ENCODE measurements at places on chromosomes 3 and 15.

- no peak for DNase-seq
Observed at GRCh38 chr3:52777959-52778805, 783 bp downstream of the ITIH1 start.

GRCh38 chr15:71060983-71061382, 54.3 kb upstream of the THSD4 start:
- DNase-seq: no peak

GRCh38 chr15:67839929-67840748, at the start of gene RNU6-1:
TSS of gene RNU6-1 (minus strand) at chr15:67840045.
- DNase-seq: peak; percentile 89

- DNase-seq: no peak
Observed at GRCh38 chr3:154792828-154793227, 287.3 kb upstream of the MME start.

- DNase-seq: no peak
Observed at GRCh38 chr3:147159141-147159540, 247.2 kb downstream of the ZIC4 start.

GRCh38 chr3:14363991-14364390, 38.4 kb upstream of the SLC6A6 start:
- DNase-seq: no peak

GRCh38 chr3:48601622-48601994, 6.5 kb upstream of the COL7A1 start:
- DNase-seq: no peak

DNA sequence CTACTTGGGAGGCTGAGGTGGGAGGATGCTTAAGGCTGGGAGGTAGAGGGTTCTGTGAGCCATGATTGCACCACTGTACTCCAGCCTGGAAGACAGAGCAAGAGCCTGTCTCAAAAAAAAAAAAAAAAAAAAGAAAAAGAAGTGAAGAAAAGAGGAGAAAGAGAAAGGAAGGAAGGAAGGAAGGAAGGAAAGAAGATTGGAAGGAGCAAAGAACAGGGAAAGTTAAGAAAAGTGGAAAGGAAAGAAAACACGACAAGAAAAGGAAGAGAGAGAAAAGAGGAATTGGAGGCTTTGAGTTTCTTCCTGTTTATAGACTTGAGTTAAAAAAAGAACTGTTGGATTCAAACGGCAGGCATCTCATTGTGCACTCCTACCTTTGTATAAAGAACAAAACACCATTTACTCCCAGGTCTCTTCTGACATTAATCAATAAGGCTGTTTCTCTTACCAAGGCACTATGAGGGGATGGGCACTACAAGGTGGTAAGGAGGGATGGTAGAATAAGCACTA, 73.5 kb downstream of the EDEM1 start:
- DNase-seq: no peak

DNA sequence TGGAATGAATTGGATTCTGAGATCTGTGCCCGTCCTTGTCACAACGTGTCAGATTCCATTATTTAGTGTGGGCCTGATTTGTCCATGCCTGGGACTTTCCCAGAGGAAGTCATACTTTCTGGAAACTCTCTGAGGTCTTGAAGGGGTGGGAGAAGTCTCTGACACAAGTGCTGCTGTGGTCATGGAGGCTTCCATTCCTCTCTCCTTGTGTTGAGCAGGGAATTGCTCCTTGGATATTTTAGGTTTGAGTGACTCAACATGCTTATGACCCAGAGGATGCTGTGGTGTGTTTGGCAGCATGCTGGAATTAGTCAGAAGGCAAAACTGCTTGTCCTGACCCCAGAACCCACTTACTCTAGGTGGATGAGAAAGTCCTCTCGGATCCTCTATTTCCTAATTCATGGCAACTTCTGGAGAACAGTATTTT, 132.1 kb downstream of the LPP start:
- DNase-seq: no peak

GRCh38 chr3:63580151-63580550, 72.3 kb upstream of the SNTN start:
- no peak for DNase-seq

- DNase-seq: no peak
Observed at GRCh38 chr3:186896875-186897274, 33.5 kb upstream of the ST6GAL1 start.

DNA sequence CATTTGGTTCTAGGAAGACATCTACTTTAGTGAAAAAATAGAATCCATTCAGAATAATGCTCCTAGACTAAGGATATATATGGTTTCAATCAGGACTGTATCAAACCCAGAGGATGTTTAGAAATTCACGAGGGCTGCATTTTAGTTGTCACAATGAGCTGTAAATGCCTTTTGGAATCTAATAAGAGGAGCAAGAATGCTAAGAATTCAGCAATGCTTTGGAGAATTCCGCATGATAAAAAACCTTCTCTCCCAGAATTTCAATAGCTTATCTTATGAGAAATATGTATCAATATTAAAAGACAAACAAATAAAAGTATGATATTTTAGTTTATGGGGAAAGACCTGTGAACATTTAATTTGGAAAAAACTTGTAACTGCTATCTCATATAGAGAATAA, 885.1 kb downstream of the ZPLD1 start:
- DNase-seq: no peak

- no peak for DNase-seq
Observed at GRCh38 chr3:122067214-122067550, 12.0 kb downstream of the CD86 start.

DNA sequence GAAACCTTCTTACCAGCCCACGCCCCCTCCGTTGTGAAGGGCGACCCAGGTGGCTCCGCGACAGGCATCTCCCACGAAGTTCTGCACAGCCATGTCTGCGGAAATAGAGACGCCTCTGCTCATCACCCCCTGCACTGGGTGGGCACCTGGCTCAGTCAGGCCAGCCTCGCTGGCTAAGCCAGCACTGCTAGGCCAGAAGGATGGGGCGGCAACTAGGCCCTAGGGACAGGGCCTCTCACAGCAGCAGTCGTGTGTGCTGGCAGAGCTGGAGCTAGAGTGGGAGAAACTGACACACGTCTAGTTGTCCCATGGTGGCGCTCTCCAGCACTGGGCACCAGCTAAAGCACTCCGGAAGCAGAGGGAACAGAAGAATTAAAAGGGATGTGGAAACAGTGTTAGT, 12.5 kb upstream of the ZXDC start:
- no peak for DNase-seq
